NCI-H1436 treated with DMSO at 0.1 percent for 48 hours (cell line): ENCODE measurements at places on chromosomes 6 and 20.

DNA sequence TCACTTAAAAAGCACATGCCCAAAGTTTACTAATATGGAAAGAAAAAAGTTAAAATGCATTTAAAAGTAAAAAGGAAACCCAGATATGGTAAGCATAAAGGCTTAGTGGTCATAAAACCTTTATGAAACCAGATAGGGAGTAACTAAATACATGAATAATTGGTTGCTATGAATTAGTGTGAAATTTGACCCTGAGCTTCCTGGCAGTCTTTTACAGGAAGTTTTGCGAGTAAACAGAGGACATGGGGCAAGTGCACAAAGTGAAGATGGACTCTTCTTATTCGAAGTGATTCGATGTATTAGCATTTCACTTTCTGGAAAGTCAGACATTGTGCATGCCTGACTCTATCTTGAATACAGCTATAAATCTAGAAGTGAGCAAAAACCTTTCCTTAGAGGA lies 90.9 kb upstream of the MLIP start:
- no peak for DNase-seq

GRCh38 chr6:126261792-126262421 lies 78.0 kb upstream of the CENPW start:
- no peak for DNase-seq

DNA sequence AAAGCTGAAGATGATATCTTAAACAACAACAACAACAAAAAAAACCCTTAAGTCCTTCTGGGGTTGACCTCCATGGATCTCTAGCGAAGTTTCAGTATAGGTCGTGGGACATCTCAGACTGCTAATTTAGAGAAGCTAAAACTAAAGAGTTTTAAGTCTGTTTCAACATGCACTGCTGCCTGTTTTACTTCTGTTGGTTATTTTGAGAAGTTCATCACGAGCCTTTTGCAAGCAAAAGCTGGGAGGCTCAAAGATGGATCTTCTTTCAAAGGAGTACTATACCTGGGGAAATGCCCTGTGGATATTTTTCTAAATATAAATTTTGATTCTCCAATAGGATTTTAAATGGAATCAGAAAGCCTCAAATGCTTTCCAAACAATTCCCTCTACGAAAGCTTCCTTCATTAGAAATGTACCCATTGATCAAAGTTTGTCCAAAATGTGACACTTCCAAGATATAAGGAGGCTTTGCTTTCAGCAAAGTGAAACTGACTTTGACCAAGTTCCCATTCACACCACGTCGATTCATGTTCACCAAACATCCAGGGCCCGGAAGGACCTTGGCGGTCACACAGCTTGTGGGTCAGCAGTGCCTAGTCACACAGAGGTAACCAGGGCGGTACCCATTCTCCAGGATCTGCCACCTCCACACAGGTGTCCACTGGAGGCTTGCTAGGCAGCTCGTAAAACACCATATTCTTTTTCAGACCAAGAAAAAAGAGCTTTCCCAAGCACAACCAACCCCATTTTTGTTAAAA lies 94.7 kb upstream of the QKI start:
- no peak for DNase-seq

GRCh38 chr6:154071236-154071635 lies 32.2 kb downstream of the OPRM1 start:
- DNase-seq: no peak

DNA sequence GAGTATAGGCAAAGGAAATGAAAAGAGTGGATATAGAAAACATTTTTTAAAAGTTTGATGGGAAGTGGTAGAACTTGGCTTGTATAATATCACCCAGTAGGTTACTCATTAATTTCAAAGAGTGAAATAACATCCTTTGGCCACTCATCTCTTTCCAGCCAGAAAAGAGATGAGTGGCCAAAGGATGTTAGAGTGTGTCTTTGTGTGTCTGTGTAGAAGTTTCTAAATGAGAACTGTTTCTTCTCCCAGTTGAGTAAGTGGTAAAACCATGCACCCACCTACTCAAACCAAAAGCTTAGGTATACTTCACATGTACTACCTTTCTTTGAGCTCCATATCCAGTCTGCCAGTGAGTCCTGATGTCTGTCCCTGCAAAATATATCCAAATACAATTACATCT lies 47.7 kb upstream of the TMEM244 start:
- no peak for DNase-seq
